ENCODE measurements at places on chromosomes 4 and X. TPM values are rescaled to one million over a fixed set of nuclear protein-coding genes. Genes with fewer than 3 reads are reported as not detected.
A peak's percentile ranks its signal among the peaks of the same experiment; 100 is the strongest.

DNA sequence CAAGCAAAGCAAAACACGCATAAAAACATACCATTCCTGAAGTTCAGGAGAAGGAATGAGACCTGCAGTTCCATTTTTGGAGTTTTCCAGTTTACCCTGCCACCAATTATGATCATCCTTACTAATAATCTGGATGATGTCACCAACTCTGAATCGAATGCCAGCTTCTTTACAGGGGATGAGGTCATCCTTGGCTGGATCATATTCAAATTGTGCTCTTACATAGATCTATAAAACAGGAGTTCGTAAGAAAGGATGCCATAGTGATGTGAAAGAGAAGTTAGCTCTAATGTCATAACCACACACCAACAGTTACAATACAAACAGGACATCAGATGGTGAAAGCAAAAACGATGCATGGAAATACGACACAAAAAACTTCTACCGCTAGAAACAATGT, 106.5 kb downstream of the NYX start:
- H3K36me3 ChIP-seq, result no peaks in the 10 kb centered on the region
- no peaks in the 10 kb centered on the region for H3K27me3 ChIP-seq
- no peak overlapping the region for H3K4me3 ChIP-seq
- H3K4me1 ChIP-seq, result peaks cover 13% of the 10 kb centered on the region
- H3K27ac ChIP-seq, result no peak overlapping the region

DNA sequence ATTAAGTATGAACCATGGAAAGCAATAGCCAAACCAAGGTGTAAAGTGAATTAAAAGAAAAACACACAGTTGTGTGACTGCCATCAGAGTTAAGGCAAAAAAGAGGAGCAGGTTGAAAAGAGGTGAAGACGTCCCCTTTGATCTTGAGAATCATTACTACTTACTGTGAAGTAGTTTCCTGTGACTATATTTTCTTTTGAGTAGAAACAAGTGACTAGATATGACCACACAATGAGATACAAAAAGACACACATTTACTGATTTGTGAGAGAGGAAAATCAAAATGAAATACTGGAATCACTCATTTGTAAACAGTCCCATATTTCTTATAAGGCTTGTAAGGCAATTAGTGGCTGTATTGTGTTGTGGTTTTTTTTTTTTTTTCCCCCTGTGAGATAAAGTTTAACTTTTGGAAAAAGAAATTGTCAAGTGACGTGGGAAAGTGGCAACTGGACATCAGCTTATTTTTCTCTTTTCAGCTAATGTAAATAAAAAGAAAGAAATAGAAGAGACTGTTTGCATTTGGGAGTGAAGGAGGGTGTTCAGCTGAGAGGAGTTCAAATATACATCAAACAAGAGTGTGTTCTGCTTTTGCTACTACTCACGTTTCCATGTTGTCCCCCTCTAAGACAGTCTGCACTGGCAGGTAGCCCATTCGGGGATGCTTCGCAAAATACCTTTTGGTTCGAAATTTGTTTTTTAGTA, 106.4 kb upstream of the FTHL17 start:
- H3K4me3 ChIP-seq, result no peak overlapping the region
- peaks cover 4% of the 10 kb centered on the region for H3K4me1 ChIP-seq
- H3K27me3 ChIP-seq, result no peaks in the 10 kb centered on the region
- no peak for DNase-seq
- peaks cover 25% of the 10 kb centered on the region for H3K36me3 ChIP-seq
- peak overlapping the region; percentile 18 for H3K27ac ChIP-seq

DNA sequence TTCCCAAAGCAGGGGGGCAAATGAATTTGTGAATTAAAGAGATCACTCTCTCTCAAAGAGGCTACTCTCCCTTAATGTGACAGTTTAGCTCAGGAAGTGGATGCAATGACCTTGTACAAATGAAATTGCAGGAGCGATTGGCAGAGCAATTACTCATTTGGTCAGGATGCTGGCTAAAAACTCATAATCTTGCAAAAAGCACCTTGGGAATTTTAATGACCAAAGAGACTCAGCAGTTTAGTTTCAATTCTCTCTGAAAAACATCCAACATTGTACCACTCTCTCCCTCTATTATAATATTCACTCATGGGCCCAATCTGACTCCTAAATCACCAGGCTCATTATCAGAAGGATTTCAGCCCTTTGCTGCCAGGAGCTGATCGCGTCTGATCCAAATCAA, 26.1 kb downstream of the PDGFC start:
- H3K27ac ChIP-seq, result peak overlapping the region; percentile 92
- no peak overlapping the region for H3K4me3 ChIP-seq
- H3K27me3 ChIP-seq, result no peaks in the 10 kb centered on the region
- no peak for DNase-seq
- H3K36me3 ChIP-seq, result no peaks in the 10 kb centered on the region
- H3K4me1 ChIP-seq, result peaks cover 96% of the 10 kb centered on the region

PGAM4 gene
- total RNA-seq, result not detected

- H3K27me3 ChIP-seq, result peaks cover 18% of the 10 kb centered on the region
- H3K4me1 ChIP-seq, result no peaks in the 10 kb centered on the region
- H3K36me3 ChIP-seq, result no peaks in the 10 kb centered on the region
These were observed 99.9 kb upstream of the ADRA2C start for GRCh38 chr4:3666263-3666662.

GRCh38 chrX:39907964-39908661, 189.6 kb downstream of the BCOR start:
- peak overlapping the region; percentile 93 for H3K27ac ChIP-seq
- peaks cover 57% of the 10 kb centered on the region for H3K4me1 ChIP-seq

- no peak overlapping the region for H3K27ac ChIP-seq
- no peaks in the 10 kb centered on the region for H3K36me3 ChIP-seq
- DNase-seq, result no peak
- no peaks in the 10 kb centered on the region for H3K27me3 ChIP-seq
- no peak overlapping the region for H3K4me3 ChIP-seq
These were observed 10.7 kb downstream of the PPARGC1A start for GRCh38 chr4:23878912-23879732.

WDFY3 gene
- total RNA-seq, result 80.1 TPM

- no peaks in the 10 kb centered on the region for H3K36me3 ChIP-seq
- DNase-seq, result no peak
- no peaks in the 10 kb centered on the region for H3K27me3 ChIP-seq
- peaks cover 7% of the 10 kb centered on the region for H3K4me1 ChIP-seq
These were observed 9.1 kb upstream of the RNF4 start for GRCh38 chr4:2459589-2460349.

GRCh38 chrX:57573754-57574153, 18.1 kb upstream of the ZXDB start:
- no peaks in the 10 kb centered on the region for H3K36me3 ChIP-seq
- no peak for DNase-seq
- H3K27ac ChIP-seq, result no peak overlapping the region
- no peaks in the 10 kb centered on the region for H3K4me1 ChIP-seq
- no peak overlapping the region for H3K4me3 ChIP-seq
- peaks cover 3% of the 10 kb centered on the region for H3K27me3 ChIP-seq

BCLAF3 gene
- 9.4 TPM for total RNA-seq

GRCh38 chr4:88960576-88960975, 96.4 kb downstream of the FAM13A start:
- H3K4me3 ChIP-seq, result no peak overlapping the region
- no peaks in the 10 kb centered on the region for H3K27me3 ChIP-seq
- no peak for DNase-seq
- no peaks in the 10 kb centered on the region for H3K4me1 ChIP-seq

GRCh38 chr4:48944756-48945241, 38.2 kb upstream of the OCIAD2 start:
- H3K4me1 ChIP-seq, result peaks cover 16% of the 10 kb centered on the region
- no peak overlapping the region for H3K4me3 ChIP-seq
- DNase-seq, result no peak
- H3K27ac ChIP-seq, result no peak overlapping the region
- no peaks in the 10 kb centered on the region for H3K36me3 ChIP-seq

GRCh38 chr4:182427554-182427953, 184.4 kb downstream of the TENM3 start:
- no peak overlapping the region for H3K4me3 ChIP-seq
- peak overlapping the region; percentile 68 for H3K27ac ChIP-seq
- DNase-seq, result no peak

GRCh38 chrX:125289209-125289608, 30.5 kb upstream of the TEX13C start:
- no peak overlapping the region for H3K4me3 ChIP-seq
- no peaks in the 10 kb centered on the region for H3K36me3 ChIP-seq
- H3K27ac ChIP-seq, result no peak overlapping the region

- H3K27me3 ChIP-seq, result no peaks in the 10 kb centered on the region
- no peak for DNase-seq
- no peak overlapping the region for H3K27ac ChIP-seq
- H3K4me3 ChIP-seq, result no peak overlapping the region
- H3K36me3 ChIP-seq, result no peaks in the 10 kb centered on the region
These were observed 360.0 kb downstream of the GALNTL6 start for GRCh38 chr4:172173206-172173605.

DNA sequence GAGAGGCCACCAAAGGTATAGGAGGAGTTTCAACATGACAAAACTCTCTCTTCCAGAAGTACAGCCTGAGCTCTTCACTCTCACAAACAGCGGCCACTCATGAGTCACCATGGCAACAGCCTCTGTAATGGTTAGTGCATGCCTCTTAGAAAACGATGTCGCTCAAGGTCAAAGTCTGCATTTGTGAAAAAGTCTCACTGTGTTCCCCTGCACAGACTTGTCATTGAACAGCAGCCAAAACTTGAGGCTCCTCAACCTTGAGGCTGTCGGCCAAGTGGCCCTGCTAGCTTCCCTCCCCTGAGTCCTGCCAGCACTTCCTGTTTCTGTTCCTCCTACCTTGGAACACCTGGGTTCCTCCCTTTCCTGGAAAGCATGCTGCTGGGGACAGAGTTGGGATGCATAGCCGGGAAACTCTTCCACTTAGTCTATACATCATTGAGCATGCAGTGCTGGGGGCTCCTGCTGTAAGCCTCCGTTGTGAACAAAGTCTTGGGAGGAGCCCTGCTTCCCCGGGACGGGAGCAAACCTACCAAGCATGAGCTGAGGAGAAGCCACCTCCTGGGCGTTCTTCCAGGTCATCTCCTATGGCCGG, 66.6 kb downstream of the ING2 start:
- H3K27me3 ChIP-seq, result peaks cover 10% of the 10 kb centered on the region
- no peak for DNase-seq

CENPVL1 gene
- not detected for total RNA-seq

GRCh38 chr4:156516698-156517097, 454.9 kb downstream of the PDGFC start:
- H3K27ac ChIP-seq, result no peak overlapping the region
- no peaks in the 10 kb centered on the region for H3K27me3 ChIP-seq
- DNase-seq, result no peak
- H3K36me3 ChIP-seq, result no peaks in the 10 kb centered on the region

DNA sequence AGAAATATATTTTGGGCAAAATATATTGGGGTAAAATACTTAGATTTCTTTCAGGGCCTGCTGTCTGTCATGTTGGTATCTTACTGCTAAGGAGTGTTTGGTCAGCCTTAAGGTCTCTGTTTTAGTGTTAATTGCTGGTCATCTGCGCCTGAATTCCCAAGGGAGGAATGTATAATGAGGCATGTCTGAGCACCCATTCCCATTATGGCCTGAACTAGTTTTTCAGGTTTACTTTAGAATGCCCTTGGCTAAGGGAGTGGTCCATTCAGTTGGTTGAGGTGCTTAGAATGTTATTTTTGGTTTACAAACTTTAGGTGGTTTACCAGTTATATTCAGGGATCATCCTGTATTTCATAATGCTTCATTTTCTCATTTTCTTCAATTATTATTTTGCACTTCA, 125.9 kb downstream of the CFAP299 start:
- no peaks in the 10 kb centered on the region for H3K36me3 ChIP-seq
- no peak overlapping the region for H3K27ac ChIP-seq
- no peak overlapping the region for H3K4me3 ChIP-seq
- H3K27me3 ChIP-seq, result peaks cover 5% of the 10 kb centered on the region

DNA sequence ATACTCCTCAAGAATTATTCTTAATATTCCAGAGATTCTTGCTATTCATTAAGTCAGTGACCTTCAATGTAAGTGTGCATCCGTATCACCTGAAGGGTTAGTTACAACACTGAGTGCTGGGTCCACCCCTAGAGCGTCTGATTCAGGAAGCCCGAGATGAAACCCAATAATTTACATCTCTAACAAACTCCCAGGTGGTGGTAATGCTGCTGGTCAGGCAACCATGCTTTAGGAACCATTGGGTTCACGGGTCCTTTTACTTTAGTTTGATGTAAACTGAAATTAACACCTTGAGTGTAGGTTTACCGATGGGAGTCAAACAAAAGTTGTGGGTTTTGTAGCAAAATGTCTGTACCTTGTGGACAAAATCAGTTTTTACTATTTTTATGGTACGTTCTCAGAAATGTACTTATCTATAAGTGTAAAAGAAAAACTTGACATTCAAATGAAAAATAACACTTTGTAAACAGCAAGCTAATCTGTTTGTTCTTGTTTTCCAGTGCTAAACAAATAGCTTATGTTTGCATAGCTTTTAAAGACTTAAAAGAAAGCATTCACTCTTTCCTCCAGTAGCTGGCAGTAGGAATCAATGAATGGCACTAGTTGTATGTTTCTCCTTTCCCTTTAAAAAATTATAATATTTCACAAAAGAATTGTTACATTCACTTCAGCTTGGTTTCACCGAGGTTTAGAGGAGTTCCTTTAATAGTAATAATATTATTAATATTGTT, 32.7 kb downstream of the ACE2 start:
- H3K27me3 ChIP-seq, result peaks cover 34% of the 10 kb centered on the region
- H3K4me1 ChIP-seq, result no peaks in the 10 kb centered on the region
- DNase-seq, result no peak
- no peak overlapping the region for H3K4me3 ChIP-seq

ALPK1 gene
- 6.2 TPM for total RNA-seq

VCX gene
- not detected for total RNA-seq

- no peaks in the 10 kb centered on the region for H3K36me3 ChIP-seq
- peaks cover 2% of the 10 kb centered on the region for H3K27me3 ChIP-seq
- peaks cover 20% of the 10 kb centered on the region for H3K4me1 ChIP-seq
- H3K4me3 ChIP-seq, result no peak overlapping the region
- DNase-seq, result no peak
- no peak overlapping the region for H3K27ac ChIP-seq
These were observed 444.8 kb upstream of the SLIT2 start for GRCh38 chr4:19806865-19807264.

All from chondrocyte (in vitro differentiated cells).